ENCODE measurements at places on chromosomes 13 and 19.

GRCh38 chr13:51637852-51638215 lies 53.6 kb downstream of the WDFY2 start:
- no peak for DNase-seq

GRCh38 chr13:52846567-52847321 lies 1.7 kb downstream of the PCDH8 start:
- no peak for DNase-seq

- no peak for DNase-seq
Measured at GRCh38 chr13:73870970-73871935, 263.0 kb downstream of the KLF12 start.

GRCh38 chr19:45613926-45614725 lies 12.1 kb upstream of the GPR4 start:
- peak; percentile 44 for DNase-seq

DNA sequence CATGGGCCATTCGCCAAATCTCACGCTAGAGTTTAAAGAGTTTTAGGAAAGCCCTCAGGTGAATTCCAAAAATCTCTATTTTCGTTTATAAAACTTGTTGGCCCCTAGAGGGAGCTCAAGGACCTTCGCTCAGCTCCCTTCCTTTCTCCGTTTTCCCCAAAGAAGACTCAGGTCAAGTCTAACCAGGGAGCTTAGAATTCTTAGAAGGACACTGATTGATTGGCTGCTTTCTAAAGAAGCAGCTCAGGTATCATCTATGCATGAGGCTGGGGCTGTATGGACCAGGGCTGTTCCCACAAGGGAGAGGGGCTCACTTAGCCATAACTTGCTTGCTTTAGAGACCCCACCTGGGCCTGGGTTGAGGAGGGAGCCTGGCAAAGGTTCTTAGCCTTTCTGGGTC lies 20.5 kb downstream of the DZIP1 start:
- DNase-seq, result peak; percentile 8

GRCh38 chr19:912181-913079 lies 589 bp downstream of the R3HDM4 start:
- no peak for DNase-seq

DNA sequence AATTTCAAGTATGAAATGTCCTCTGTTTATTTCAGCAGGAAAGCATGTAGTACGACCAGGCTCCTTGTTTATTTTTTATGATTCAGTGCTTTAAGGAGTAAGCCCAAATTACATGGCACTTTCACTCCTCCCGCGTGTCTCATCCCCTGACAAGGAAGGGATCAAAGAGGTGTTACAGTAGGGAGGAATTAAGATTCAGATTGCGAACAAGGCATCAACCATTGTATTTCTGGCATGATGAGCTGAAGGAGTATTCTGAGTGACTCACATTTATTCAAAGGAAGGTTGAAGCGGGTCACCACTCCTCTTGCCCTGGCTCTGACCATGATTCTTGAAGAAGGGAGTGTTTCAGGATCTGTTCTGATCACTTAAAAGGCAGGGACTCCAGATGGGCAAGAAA lies 46.1 kb upstream of the CNMD start:
- no peak for DNase-seq

GRCh38 chr13:72500851-72501250 lies 226.6 kb downstream of the MZT1 start:
- DNase-seq, result no peak

GRCh38 chr13:73913751-73914518 lies 220.3 kb downstream of the KLF12 start:
- DNase-seq, result peak; percentile 34

DNA sequence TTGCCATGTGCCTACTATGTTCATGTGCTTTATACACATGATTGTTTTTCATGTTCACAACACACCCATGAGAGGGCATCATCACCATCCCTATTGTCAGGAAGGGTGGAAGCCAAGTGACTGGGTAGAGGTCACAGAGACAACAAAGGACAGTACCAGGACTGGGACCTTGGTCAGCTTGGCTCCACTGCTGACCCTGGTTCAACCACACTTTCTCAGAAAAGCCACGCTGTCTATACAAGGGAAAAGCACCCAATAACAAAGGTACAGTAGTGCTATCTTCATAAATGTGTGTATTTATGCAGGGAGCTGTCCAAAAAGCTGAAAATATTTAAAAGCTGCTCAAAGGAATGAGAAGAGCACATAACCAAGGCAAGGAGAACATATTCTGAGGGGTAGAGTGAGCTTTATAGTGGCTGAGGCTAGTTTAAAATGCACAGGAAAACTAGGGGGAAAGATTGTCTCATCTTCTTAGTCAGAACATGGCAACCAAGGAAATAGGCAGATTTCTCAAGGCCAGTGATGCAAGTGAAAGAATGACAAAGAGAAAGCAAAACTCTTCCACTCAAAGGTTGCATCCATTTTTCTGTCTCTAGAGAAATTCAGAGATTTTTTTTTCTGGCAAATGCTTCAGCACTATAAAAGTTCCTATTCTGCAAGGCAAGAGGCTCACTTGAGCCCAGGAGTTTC lies 415.0 kb downstream of the FOXO1 start:
- DNase-seq, result no peak

- peak; percentile 76 for DNase-seq
Measured at GRCh38 chr13:33125821-33126570, 109.8 kb downstream of the KL start.

DNA sequence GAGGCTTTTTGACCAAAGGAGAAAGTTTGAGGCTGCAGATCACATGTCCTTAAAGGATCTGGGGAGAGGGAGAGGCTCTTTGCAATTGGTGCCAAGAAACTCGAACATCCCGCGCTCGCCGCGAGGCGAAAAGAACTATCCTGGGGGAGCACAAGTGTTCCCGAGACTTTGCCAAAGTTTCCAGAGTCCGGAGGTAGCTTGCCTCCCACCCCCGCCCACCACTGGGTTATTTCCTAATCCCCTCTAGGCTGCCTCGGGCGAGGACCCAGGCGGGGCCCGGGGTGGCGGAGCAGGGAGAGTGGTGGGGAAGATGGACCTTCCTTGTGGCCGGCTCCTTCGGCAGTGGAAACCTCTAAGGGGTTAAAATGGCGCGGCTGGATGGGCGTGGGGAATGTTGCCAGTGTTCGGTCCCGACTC lies 114.5 kb downstream of the KCNRG start:
- no peak for DNase-seq

- DNase-seq, result no peak
Measured at GRCh38 chr19:15268192-15268927, 36.1 kb upstream of the EPHX3 start.

DNA sequence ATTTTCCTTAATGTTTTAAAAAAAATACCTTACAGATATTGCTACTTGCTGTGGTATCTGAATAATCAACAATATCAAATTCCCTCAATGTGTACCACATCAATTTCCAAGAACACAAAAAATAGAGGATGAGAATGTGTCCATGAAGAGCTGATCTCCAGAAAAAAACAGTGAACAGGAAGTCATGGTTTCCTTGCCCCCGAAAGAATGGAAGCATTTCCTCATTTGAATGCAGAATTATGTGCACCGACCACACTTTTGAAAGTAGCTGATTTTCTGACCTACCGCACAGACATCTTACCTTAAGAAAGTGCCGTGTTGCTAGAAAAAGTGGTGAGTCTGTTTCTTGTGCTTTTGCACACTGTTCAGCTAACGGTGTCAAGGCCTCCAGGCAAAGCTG lies 13.4 kb upstream of the EEF1AKMT1 start:
- no peak for DNase-seq

- DNase-seq, result no peak
Measured at GRCh38 chr13:73168226-73168952, 109.6 kb downstream of the KLF5 start.

DNA sequence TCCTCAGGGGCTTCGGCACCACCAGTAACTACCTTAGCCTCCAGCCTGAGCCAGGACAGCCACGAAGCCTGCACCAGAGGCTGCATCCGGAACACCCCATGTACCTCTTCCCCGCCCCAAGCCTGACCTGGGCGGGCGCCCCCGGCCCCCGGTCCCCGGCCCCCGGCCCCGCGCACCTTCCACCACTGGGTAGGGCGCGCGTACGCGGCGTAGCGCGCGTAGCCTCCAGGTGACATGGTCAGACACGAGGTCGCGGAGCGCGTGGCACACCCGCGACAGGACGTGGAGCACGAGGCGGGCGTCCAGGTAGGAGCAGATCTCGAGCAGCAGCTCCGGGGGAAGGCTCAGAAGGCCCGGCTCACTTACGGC lies 450 bp downstream of the FBXW9 start:
- no peak for DNase-seq

DNA sequence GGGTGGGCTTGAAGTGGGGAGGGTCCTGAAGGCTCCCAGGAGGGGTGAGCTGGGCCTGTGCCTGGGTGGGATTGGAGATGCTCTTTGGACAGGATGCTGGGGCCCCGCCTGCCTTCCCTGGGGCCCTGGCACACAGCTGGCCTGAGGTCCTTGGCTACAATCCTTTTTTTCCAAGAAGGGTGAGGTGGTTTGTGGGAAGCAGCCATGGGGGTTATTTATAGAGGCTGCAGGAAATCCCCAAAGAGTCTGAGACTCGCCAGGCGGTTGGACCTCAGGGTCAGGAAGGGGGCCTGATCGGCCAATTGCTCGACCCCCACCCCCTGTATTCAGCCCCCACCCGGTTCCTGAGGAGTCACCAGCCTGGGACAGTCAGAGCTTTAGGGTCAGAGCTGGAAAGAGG lies 10.0 kb downstream of the GTPBP3 start:
- no peak for DNase-seq
